NCI-H446 (cell line): ENCODE measurements at places on chromosomes 6 and 20.

DNA sequence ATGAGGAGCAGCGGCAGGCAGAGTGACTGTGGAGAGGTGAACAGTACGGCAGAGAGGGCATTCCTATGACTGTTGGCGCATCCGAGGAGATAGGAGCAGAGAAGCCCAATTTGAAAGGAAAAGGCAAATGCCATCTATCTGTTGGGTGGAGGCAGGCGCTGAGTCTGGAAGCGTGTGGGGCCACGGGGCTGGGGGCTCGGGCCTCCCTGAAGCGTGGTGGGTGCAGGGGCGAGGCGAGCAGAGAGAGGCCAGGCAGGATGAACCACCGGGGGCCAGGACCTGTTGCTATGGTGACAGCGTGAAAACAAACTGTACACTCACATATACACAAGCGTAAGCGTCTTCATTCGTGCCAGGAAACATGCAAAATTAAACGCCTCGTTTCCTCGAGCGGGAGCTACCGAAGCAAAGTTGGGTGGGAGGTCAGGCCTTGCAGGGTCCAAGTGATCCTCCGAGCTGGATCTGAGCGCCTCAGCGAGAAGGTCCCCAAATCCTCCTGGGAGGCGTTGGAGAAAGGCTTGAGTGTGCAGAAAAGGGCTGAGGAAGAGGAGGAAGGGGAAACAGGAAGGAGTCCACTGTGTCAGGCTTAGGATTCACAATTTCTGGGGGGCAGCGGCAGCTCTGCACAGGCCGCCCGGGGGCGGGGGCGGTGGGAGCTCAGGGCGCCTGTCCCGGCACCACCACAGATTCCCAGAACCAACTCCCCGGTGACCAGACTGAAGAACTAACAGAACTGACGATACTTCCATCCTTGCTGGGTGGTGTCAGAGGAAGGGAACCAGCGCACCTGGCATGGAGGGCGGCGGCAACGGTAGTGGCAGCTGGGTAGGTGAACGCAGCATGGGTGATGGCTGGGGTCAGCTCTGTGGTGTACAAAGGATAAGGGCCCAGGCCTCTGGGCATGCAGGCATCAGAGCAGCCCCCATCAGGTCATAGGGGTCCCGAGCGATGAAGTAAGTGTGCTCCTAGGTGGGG lies 68.2 kb downstream of the KHDC1L start:
- no peak for DNase-seq

DNA sequence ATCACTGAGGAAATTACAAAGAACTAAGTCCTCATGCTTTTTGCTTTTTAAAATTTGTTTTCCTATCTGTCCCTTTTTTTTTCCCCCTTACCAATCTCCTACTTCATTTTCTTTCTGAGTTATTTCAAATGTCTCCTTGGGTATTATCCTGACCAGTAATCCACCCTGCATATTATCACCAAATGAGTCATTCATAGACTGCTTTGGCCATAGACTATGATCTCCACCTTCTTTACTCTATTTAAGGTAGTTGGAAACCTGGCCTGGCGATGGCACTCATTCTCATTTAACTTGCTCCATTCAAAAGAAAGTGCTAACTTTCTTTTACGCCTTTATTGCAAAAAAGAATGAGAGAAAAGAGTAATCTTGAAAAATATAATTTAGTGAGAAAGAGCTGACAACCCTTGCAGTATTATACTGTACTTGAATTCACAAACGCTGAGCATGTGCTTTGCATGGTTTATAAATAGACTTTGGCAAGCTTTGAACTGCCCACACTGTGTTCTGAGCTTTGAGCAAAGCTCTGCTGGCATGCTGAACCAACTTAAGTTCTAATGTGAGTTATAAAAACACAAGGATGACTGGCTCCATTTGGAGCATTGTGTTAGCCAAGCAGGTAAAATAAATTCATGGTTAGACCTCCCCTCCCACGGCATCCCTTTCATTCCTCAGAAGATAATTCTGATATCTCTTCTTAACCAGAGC lies 198.9 kb downstream of the NKAIN2 start:
- DNase-seq = no peak

GRCh38 chr6:146304181-146304580 lies 239.5 kb upstream of the RAB32 start:
- DNase-seq = no peak

GRCh38 chr6:26604026-26604425 lies 7.3 kb downstream of the ABT1 start:
- DNase-seq = no peak

GRCh38 chr6:150456902-150457643 lies 88.3 kb downstream of the IYD start:
- no peak for DNase-seq

DNA sequence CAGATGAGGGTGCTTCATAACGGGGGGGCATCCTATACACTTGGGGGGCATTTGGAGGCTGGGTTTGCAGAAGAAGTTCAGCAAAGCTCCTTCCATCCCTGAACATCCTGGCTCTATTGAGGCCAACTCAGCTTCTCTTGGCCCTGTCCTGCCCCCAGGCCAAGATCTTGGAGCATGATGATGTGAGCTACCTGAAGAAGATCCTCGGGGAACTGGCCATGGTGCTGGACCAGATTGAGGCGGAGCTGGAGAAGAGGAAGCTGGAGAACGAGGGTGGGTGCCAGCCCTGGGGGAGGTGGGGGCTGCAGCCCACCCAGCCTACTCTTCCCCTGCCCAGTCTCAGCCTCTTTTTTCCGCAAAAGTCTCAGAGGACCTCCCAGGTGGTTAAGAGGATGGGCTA lies 17.2 kb downstream of the GDAP1L1 start:
- no peak for DNase-seq
